Ureter (tissue), 1 donor: ENCODE measurements at places on chromosomes 5 and 9.

DNA sequence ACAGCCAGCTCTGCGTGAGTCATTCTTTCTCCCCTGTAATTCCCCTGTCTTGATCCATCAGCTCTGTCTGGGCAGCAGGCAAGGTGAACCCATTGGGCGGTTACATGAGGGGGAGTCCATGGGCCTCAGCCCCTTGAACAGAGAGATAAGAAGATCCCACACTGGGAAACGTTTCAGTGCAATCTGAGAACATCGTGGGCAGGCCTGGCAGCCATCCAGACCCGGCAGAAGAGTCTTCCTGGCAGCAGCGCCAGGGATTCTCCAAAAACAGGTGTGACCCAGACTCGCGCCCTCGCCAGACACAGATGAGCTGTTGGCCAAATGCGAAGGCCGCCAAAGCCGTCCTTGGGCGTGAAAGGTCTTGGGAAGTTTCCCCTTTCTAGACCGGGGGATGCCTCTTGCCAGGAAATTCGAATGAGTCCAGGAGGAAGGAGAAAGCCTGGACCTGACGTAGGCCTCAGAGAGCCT is 6.4 kb upstream of the SLC12A7 start:
- no peak for DNase-seq

GRCh38 chr5:158907856-158908255 is 191.9 kb downstream of the EBF1 start:
- DNase-seq = no peak

DNA sequence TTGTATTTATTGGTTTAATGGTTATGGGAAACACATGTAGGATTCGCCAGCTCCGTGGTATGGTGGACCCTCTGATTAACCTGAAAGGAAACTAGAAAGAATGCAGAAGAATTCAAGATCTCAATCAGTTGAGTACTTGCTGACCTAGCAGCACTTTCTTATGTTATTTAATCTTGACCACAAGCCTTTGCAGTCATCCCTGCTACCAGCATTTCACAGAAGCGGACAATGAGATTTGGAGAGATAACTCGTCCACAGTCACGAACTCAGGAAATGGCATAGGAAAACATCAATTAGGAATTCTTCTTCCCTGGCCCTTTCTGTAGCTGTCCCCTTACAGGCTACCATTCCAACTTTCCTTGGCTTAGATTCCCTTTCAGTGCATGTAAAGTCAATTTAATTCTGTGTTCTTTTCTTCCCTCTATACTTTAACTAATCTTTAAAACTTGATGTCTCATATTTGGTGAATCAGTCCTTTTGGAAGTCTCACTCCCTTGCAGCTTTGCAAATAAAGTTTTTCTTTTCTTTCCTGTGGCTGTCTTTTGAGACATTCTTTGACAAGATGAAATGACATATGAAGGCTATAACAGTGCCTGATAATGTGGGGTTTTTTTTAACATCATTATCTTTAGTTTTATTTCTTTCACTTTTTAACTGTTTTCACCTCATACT is 1.3 kb upstream of the SLC44A1 start:
- no peak for DNase-seq

- no peak for DNase-seq
Observed at GRCh38 chr5:64019746-64020145, 57.5 kb upstream of the HTR1A start.

GRCh38 chr9:136907011-136907914 is 20.9 kb downstream of the TRAF2 start:
- no peak for DNase-seq

- DNase-seq = no peak
Observed at GRCh38 chr9:98551511-98552286, 157.0 kb downstream of the GABBR2 start.

- no peak for DNase-seq
Observed at GRCh38 chr9:93192721-93193387, 8.9 kb downstream of the WNK2 start.

GRCh38 chr5:31453522-31453921 is 78.4 kb downstream of the DROSHA start:
- DNase-seq = no peak
